ENCODE measurements at places on chromosomes 5 and 9.
A peak's percentile ranks its signal among the peaks of the same experiment; 100 is the strongest.

- no peak for DNase-seq
Observed at GRCh38 chr9:109579191-109579948, 81.3 kb upstream of the PTPN3 start.

DNA sequence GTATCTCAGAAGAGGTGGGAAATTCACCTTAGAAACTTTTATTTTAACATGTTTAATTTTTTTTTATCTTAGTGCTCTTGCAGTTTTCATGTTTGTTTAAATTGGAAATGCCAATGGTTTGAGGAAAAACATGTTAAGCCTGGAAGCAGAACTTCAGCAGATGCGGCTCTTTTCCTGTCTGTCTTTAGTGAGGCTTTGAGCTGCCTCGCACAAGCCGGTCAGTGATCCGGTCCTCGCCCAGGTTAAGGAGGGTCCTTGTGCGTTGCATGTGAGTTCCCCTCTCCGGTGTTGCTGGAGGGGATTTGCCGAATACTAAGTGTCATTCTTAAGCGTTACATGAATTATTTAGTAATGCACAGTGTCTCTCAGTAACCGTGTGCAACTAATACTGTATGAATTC lies 9.4 kb upstream of the PLEKHG4B start:
- DNase-seq: no peak

DNA sequence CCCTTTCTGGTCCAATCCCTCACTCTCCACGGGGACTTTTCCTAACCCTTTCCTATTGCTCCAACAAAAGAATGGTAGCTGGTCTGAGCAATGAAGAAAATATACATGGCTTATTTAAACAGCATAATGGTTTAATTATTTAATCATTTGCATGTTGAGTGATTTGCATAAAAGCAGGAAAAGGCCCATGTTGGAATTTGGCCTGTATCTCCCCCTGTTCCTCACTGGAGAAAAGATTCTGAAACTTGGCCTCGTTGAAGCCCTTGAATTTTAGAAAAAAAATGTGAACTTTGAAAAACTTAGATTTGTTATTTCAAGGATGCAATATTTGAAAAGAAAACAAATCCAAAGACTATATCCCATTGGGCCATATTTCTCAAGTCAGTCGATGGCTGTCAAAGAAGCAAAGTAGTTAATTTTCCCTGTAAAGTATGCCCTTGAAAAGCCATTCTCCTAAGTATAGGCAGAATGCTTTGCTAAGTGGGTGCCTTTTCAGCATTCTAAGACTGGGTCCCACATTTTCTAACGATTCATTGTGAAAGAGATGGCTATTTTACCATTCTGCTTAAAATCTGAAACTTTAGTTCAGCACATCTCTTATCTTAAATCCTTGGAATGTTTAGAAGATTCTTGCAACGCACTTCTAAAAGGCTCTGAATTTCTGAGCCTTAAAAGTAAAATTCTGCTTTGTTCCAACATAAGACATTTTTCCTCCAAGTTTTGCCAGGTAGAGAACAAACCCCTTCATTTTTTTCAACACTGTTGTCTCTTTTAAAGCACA lies 428.8 kb downstream of the ARHGEF28 start:
- DNase-seq: no peak

DNA sequence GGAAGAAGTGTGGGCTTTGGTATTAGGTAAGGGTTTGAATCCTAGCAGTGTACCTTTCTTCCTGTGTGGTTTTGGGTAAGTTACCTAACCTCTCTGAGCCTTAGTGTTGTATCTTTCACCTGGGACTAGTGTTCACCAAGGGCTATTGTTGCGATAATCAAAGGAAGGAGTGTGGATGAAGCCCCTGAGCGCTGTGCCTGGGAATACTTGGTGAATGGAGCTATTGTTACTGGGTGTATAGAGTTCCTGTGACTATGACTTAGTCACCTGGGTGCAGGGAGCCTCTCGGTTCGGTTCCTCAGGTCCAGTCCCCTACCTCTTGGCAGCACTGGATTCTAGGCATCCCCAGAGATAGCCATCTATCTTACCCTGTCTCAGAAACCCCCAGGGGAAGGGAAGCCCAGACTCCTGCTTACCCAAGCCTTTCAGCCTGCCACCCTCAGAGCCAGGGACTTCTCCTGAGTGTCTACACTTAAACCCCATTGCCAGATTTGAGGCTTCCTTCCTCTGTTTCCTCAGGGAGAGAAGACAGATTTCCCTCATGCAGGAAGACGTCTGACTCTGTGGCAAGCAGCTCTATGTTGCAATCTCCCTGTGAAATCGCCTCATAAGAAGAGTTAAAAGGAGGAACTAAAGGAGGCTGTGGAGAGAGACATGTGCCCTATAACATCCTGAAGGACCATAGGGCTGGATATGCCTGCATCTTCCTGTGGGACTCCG lies 181.0 kb upstream of the PITX1 start:
- no peak for DNase-seq

- no peak for DNase-seq
Observed at GRCh38 chr9:114093761-114094505, 5.2 kb downstream of the KIF12 start.

DNA sequence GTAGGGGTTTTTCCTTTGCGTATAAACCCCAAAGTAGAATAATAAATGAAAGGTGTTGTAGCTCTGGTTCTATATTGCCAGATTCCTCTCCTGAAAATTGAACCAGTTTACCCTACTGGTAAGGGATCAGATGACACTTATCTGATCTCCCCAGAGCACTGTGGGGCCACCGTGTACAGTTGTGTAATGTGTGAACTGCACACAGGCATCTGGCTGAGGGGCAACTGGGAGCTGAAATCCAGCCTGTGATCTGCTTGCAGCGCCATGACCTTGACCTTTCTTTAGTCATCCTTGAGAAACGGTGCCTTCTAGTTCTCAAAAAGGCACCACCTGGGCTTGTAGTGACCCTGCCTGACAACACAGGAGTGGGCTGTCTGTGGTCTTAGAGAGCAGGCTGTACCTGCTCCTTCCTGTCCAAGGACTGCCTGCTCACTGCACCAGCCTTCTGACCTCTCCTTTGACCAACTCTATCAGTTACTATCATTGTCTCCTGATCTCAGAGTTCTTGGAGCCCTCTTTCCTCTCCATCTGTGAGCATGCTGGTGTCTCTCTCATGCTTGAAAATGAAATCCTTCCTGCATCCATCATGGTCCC lies 40.2 kb downstream of the PDE6A start:
- no peak for DNase-seq

DNA sequence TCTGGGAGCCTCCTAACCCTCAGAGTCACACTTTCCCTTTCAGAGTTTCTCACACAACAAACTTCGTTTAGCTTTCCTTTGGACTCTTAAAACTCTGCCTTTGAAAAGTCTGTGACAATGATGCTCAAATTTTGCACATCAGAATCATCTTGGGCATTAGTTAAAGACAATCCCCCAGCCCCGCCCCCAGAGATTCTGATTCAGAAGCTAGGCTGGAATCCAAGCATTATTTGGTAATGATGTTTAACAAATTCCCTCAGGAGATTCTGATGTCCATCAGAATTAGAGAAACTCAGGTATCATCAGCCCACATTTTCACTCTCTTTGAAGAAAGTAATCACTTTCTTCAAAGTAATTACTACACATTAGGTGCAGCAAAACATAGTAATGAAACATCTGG lies 9.6 kb upstream of the PLPP1 start:
- no peak for DNase-seq

DNA sequence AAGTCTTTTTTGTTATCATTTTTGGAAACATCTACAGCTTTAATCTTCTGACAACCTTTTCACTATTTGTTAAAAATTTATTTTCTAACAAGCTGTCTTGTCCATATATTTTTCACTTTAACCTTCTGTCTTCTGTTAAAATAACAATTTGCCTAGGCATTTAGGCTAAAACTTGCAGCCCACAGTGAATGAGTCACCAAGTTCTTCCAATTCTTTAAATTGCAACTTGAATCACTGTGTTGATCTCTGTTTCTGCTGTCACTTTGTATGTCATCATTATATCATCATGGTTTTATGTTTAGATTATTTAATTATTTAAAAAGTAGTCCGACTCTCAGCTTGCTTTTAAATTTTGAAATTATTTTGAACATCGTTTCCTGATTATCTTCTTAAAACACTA lies 473.8 kb upstream of the PTPRD start:
- no peak for DNase-seq

GRCh38 chr5:66307647-66308241 lies 163.6 kb downstream of the SREK1 start:
- DNase-seq: peak; percentile 36

- DNase-seq: no peak
Observed at GRCh38 chr5:162496100-162496808, 428.7 kb downstream of the GABRG2 start.

- no peak for DNase-seq
Observed at GRCh38 chr9:80025131-80025530, 453.4 kb downstream of the TLE4 start.

GRCh38 chr9:93369686-93370085 lies 81.8 kb upstream of the FAM120A start:
- DNase-seq: no peak

DNA sequence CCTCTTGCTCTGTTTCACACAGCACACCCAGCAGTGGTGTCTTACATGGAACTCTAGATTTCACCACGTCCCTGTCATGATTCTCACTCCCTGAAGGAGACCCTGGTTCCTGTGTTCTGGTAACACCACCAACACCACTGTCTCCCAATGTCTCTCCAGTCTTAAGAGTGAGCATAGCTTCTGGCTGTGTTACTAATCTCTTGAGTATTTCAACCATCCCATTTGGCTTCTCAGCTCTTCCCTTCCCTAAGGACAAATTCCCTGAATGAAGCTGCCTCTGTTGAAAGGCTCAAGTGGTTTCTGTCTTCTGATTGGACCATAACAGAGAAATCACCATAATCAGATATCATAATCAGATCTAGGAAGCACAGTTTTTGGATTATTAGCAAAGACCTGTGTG lies 311.8 kb downstream of the DNAH5 start:
- no peak for DNase-seq

DNA sequence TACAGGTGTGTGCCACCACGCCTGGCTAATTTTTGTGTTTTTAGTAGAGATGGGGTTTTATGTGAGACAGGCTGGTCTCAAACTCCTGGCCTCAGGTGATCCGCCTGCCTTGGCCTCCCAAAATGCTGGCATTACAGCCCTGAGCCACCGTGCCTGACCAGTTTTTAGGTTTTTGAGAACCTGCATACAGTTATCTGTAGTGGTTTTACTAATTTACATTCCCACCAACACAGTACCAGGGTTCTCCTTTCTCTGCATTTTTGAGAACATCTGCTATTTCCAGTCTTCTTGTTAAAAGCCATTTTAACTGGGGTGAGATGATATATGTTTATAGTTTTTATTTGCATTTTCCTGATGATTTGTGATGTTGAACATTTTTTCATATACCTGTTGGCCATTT lies 12.8 kb downstream of the DMXL1 start:
- no peak for DNase-seq

DNA sequence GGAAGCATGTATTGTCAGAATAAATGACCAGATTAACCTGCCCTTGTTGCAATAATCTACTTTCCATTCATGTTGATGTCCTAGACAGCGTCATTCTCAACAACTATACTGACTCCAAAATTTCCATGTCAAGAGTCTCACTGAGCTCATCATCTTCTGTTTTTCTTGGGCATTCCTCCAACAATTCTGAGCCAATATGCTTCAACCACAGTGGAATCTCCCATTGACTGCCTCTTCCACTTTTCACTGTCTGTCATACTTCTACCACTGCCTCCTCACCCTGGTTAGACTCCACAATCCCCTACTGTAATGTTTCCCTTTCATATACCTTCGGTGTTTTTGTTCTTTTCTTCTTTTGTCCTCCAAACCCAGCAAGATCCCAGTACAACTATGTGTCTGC lies 162.8 kb downstream of the TLE1 start:
- DNase-seq: no peak

GRCh38 chr5:159106193-159106568 lies 6.5 kb upstream of the EBF1 start:
- DNase-seq: no peak

GRCh38 chr5:169168280-169168679 lies 132.7 kb downstream of the SLIT3 start:
- DNase-seq: no peak

DNA sequence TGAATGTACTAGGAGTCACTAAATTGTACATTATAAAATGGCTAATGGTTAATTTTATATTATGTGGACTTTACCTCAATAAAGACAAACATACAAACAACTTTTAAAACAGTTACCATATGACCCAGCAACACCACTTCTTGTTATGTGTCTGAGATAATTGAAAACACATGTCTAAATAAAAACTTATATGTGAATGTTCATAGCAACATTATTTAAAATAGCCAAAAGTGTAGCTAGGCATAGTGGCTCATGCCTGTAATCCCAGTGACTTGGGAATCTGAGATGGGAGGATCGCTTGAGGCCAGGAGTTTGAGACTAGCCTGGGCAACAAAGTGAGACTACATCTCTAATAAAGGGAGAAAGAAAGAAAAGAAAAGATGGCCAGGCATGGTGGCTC lies 22.9 kb downstream of the SLC35A4 start:
- no peak for DNase-seq

DNA sequence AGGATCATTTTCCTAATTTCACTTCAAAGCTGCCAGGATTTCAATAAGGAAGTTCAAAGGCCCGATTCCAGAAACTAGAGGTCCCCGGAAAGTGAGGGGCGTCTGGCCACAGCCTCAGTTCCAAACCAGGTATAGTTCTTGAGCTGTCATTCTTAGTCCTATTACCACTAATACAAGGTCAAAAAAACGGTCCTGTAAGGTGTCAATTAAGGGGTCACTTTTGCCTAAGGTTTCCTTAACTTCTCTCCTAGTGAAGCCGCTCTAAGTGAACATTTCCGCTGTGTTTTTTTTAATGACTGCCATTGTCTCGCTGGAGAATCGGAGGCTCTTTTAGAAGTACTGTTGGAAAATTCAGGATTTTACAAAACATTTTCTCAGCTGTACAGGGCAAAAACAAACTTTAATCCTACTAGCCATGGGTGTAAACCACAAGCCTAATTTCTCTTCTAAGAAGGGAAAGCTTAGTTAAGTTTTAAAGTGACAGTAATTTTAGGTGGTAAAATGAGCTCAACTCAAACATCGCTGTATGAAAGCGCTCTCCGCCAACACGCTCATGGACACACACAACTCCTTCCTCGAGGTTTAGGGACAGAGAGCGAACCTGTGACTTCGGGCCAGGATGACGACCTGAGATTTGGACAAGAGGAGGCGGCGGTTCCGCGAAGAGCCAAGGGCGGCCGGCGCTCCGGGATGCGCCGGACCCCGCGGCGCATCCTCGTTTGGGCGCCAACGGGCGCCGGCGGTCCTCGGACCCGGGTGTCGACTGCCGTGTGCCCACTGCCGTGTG lies 76.7 kb upstream of the IFNE start:
- no peak for DNase-seq

GRCh38 chr5:154384480-154385235 lies 61.1 kb upstream of the SAP30L start:
- peak; percentile 80 for DNase-seq

Data from naive B cell (primary cell).